Suppressor macrophage treated with lipopolysaccharide for 4 hours (primary cell): ENCODE measurements at places on chromosomes 16 and 17.

GRCh38 chr17:68834328-68834836, 120.8 kb downstream of the ABCA8 start:
- no peak for DNase-seq

GRCh38 chr17:33142705-33143299, 150.3 kb downstream of the ASIC2 start:
- DNase-seq = peak; percentile 2

GRCh38 chr16:50879873-50880695, 138.2 kb downstream of the CYLD start:
- DNase-seq = no peak

DNA sequence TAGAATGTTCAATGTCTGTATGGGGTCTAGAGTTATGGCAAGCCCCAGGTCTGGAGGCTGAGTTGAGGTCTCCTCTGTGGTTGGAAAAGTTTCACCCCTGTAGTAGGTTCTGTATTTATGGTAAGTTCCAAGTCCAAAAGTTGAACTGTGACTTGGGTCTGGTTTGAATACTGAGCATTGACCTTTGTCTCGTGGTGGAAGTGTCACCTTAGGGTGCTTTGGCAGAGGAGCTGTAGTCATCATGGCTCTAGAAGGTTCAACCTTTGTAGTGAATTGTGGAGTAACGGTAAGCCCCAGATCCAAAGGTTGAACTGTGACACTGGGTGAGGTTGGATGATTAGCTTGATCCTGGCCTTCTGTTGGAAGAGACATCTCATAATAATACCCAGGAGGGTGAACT, 17.6 kb downstream of the RDM1 start:
- no peak for DNase-seq

DNA sequence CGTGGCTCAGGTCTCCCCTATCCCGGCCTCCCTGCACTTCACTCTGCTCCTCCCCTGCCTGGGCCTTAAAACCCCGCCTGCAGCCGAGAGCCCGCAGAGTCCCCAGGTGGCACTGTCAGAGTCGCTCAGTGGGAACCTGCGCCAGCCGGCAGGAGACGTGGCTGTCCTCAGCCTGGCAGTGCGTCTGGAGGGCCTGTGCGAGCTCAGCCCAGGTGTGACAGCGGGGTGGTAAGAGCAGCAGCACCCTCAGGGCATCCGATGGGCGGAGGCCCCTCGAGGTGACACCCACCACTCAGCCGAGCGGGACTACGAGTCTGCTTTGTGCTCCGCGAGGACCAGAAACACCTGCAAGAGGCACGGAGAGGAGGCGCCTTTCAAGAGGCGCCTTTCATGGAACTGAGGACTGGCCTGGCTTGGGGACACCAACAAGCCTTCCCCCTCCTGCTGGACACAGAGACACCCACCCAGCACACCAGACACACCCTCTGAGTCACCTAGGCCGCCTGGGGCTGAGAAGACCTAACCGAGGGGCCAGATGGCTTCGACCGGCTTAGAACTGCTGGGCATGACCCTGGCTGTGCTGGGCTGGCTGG, at the start of gene CLDN9:
Gene CLDN9 (plus strand): TSS at position 96 of the 593 bp plus-strand sequence. CDS start 440 bp downstream, at position 536.
- DNase-seq = no peak

DNA sequence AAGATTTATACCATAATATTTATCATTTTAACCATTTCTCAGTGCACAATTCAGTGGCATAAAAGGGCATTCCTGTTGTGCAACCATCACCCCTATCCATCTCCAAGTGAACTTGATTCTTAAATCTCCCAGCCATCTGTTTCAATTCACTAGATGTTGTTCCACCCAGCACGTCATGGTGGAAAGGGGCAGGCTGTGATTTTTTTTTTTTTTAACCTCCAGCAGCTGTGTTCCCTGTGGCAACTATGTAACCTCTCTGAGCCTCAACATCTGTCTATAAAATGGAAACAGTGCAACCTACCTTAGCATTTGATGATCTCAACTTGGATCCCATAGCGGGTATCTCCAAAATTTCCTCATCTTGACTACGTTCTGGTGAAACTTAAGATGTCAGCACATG, 604.5 kb downstream of the WWOX start:
- no peak for DNase-seq

DNA sequence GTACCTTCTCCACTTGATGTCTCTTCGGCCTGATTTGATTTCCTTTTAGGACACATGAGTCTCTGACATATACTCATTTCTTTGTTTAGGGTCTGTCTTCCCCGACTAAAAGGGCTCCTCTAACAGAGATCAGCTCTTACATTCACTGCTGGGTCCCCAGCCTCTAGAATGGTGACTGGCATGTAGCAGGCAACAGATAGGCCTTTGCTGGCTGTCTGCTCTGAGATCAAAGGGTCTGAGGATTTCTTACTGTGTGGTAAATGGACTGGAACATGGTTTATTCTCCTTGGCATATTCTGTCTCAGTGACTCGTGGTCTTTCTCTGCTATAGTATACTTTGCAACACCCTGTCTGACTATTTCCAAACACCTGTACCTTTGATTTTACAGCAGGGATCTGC, 16.7 kb downstream of the DNAAF1 start:
- DNase-seq = no peak

- no peak for DNase-seq
These were observed at the start of gene ERN2 for GRCh38 chr16:23712976-23713375. Gene ERN2 (minus strand): TSS chr16:23713222. CDS start chr16:23713187, 35 bp downstream.

DNA sequence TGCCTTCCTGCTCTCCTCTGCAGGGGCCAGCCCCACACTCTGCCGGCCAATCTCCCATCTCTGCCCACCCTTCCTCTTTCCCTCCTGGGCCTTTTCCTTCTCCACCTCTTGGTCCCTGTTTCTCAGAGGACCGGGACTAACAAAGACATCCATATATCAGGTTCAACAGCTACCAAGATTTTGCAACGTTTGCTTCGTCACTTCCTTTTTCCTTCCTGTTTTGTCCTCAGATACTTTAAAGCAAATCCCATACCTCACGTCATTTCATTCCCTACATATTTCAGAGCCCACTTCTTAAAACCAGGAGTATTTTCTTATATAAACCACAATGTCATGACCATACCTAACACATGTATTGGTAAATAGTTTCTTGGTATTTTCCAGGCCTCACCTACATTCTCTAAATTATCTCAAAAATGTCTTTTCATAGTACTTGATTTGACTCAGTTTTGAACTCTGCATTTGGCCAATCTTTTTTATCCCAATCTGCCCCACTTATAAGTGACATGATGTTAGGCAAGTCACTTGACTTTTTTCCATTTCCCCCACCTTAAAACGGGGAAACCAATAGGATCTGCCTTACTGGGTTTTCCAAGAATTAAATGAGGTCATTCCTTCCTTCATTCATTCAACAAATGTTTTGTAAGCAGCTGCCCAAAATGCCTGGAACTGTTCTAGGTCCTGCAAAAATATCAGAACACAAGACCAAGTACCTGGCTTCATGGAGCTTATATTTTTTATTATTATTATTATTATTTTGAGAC, 7.2 kb upstream of the USP10 start:
- DNase-seq = peak; percentile 56

- DNase-seq = no peak
These were observed 17.9 kb downstream of the CPD start for GRCh38 chr17:30396612-30397011.

- peak; percentile 28 for DNase-seq
These were observed 572 bp downstream of the KSR1 start for GRCh38 chr17:27456681-27457359.

GRCh38 chr17:8904201-8904600, 36.7 kb upstream of the PIK3R6 start:
- DNase-seq = no peak

- DNase-seq = no peak
These were observed 49.6 kb downstream of the KCNJ12 start for GRCh38 chr17:21425736-21426135.

DNA sequence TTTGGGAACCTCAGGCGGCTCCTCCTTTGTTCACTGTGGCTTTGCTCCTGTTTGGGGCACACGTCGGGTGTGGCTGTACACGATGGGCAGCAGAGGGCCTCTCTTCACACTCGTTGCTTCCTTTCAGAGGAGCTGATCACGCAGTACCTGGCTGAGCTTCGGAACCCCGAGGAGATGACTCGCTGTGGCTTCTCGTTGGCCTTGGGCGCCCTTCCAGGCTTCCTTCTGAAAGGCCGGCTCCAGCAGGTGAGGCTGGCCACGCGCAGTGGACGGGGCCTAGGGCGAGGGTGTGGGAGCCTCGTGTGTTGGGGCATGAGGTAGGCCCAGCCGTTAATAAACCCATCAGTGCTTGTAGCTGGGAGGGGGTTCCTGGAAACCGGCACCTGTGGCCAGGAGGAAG, 85.0 kb upstream of the ZNF750 start:
- no peak for DNase-seq

GRCh38 chr17:82670661-82671450, 22.6 kb upstream of the WDR45B start:
- no peak for DNase-seq
